B cell (primary cell): ENCODE measurements at places on chromosomes 5 and 9. TPM values are rescaled to one million over a fixed set of nuclear protein-coding genes. Genes with fewer than 3 reads are reported as not detected.
A peak's percentile ranks its signal among the peaks of the same experiment; 100 is the strongest.

GRCh38 chr9:126859111-126859510 is 1.3 kb upstream of the ZBTB34 start:
- no peaks in the 10 kb centered on the region for H3K27me3 ChIP-seq
- peaks cover 32% of the 10 kb centered on the region for H3K4me1 ChIP-seq
- peaks cover 2% of the 10 kb centered on the region for H3K36me3 ChIP-seq
- no peak overlapping the region for H3K4me3 ChIP-seq
- no peak overlapping the region for H3K27ac ChIP-seq

- no peak for DNase-seq
- peaks cover 34% of the 10 kb centered on the region for H3K4me1 ChIP-seq
- peaks cover 53% of the 10 kb centered on the region for H3K27me3 ChIP-seq
- H3K4me3 ChIP-seq = no peak overlapping the region
- no peak overlapping the region for H3K27ac ChIP-seq
Observed at GRCh38 chr5:547086-547924, 23.1 kb upstream of the SLC9A3 start.

GRCh38 chr5:108024986-108025385 is 354.2 kb upstream of the EFNA5 start:
- no peaks in the 10 kb centered on the region for H3K36me3 ChIP-seq
- no peak overlapping the region for H3K4me3 ChIP-seq
- no peak overlapping the region for H3K27ac ChIP-seq
- DNase-seq = no peak
- H3K27me3 ChIP-seq = no peaks in the 10 kb centered on the region

GRCh38 chr5:148807851-148808250 is 18.6 kb upstream of the ADRB2 start:
- H3K36me3 ChIP-seq = no peaks in the 10 kb centered on the region
- H3K4me1 ChIP-seq = peaks cover 73% of the 10 kb centered on the region
- peak; percentile 51 for DNase-seq
- no peaks in the 10 kb centered on the region for H3K27me3 ChIP-seq
- H3K27ac ChIP-seq = peak overlapping the region; percentile 74
- no peak overlapping the region for H3K4me3 ChIP-seq

Gene IFNA5
- total RNA-seq = not detected in 2 replicates
